Stimulated activated CD8-positive, alpha-beta memory T cell treated with anti-CD3 and anti-CD28 coated beads, Interleukin-2, amount 100 ng/mL, for 48 hours (primary cell): ENCODE measurements at places on chromosomes 16 and 17.
A peak's percentile ranks its signal among the peaks of the same experiment; 100 is the strongest.

GRCh38 chr17:44350733-44351226 lies 5.7 kb downstream of the GRN start:
- peak; percentile 66 for DNase-seq

DNA sequence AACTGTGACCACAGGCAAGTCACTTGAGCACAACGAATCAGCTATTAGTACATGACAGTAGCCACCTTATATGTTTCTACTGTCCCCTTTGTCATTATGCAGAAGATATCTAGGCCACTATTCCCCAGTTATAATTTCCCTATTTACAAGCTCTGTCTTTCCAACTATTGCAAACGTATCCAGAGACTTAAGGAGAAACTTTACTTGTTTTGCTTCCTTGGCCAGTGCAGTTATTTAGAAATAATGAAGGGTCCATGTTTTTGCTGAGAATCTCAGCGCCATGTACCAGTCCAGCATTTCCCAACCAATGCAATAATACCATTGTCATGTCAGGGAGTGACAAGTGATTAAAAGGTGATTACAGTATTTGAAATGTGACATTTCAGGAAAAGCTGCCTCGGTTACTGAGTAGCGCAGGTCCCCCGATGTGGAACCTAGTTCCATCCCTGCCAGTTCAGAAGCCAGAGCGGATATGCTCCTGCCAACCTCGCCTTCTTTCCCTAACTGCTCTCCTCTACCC lies 743 bp downstream of the ZNF624 start:
- no peak for DNase-seq

DNA sequence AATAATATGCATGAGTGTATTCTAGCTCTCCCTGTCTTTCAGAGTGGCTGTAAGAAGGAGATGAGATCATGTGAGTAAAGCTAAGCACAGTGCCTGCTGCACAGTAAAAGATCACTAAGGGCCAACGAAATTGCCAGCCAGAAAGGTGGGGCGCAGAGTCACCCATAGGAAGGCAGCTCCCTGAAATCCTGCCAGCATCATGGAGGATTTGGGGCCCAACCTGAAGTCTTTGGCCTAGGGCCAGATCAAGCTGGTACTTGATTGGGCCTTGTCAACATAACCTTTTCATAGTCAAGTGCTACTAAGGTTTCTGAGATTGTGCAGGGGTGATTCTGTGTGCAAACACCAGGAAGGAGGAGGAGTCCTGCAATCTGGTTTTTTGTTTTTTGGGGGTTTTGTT lies 16.5 kb downstream of the SCNN1B start:
- DNase-seq: no peak

DNA sequence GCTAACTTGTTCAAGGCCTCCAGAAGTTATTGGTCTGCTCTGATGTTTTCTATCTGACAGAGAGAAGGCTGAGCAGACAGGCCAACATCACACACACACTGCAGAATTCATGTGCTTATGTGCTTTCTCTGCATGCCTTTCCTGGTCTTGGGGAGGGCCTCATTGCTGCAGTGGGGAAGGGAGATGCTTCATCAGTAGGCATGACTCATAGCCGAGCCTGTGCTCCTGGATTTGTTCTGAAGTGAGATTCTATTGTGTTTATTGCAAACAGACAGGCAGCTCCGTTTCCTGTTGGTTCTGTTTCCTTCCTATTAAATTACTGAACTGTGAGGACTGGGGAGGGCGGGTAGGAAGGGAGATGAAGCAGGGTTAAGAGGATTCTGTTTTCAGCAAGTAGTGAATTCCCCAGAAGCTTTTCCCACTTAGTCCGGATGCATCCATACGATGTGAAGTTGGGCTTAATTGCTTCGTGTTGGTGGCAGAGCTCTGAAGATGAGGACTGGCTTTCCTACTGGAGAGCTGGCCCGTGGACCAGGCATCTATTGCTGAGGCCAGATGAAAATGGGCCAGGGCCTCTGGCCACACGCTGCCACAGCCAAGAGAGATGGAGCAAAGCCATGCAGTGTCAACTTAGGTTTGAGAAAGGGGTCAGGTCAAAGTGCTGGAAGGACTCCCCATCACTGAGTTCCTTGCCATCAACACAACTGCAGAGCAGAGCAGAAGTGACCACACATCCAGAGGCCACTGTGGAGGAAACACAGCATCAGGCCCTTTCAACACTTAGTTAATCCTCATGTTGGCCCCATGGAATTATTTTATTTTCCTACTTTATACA lies 179.3 kb downstream of the UTP18 start:
- DNase-seq: no peak

- DNase-seq: no peak
Observed at GRCh38 chr16:81610144-81610842, 165.7 kb downstream of the CMIP start.

DNA sequence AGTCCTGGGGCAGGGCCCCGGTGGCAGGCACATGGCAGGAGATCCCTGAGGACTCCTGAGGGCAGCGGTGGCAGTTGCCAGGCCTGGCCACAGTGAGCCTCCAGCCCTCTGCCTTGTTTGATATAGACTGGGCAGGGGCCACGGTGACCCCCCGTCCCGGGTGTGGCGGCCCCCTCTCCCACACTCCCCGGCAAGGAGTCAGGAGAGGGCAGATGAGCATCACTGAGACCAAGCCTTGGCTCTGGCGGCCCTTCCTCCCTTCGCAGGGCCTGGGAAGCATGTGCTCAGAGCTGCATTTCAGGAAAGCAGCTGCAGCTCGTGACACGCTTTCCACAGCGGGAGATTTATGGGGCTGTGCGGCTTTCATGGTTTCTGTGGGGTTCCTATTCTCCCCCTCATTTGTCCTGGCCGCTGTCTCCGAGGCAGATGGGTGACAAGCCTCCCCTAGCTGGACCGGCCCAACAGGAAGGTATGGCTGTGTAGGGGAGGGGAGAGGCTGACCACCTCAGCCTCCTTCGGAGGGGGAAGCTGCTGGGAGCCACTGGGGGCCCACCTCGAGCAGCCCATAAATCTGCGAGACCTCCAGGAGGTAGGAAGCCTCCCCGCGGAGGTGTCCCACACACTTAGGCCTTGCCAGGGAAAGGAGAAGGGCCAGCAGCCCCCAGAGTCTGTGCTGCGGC lies 211.4 kb downstream of the NTN1 start:
- no peak for DNase-seq

DNA sequence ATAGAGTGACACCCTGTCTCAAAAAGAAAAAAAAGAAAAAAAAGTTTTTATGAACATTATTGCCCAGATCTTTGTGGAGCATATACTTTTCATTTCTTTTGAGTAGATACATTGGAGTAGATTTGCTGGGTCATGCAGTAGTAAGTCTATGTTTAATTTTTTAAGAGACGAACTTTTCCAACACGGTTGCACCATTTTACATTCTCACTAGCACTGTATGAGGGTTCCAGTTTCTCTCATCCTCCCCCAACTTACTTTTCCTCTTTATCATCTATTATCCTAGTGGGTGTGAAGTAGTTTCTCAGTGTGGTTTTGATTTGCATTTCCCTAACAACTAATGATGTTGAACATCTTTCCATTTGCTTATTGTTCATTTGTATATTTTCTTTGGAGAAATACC lies 10.5 kb downstream of the RPS6KB1 start:
- no peak for DNase-seq
